ENCODE measurements at places on chromosomes 6 and 20. TPM values are rescaled to one million over a fixed set of nuclear protein-coding genes. Genes with fewer than 3 reads are reported as not detected.

Gene HLA-DMA
- 925 TPM for polyA plus RNA-seq

Gene CALHM6
- 68.4 TPM for polyA plus RNA-seq

Gene CMTR1
- 46.0 TPM for polyA plus RNA-seq

Gene MCM8
- polyA plus RNA-seq: 4.4 TPM

Gene HLA-C
- polyA plus RNA-seq: 1,983 TPM

Gene WFDC2
- polyA plus RNA-seq: not detected

Gene PBX2
- polyA plus RNA-seq: 128 TPM

Gene GPANK1
- 22.6 TPM for polyA plus RNA-seq
